Bronchial epithelial cell (primary cell): ENCODE measurements at places on chromosomes 16 and 17. TPM values are rescaled to one million over a fixed set of nuclear protein-coding genes. Genes with fewer than 3 reads are reported as not detected.

Gene GFER
- total RNA-seq: 16.1 and 18.4 TPM in 2 replicates

Gene ABCC3
- 17.0 and 33.2 TPM in 2 replicates for total RNA-seq

Gene GRIN2A
- total RNA-seq: not detected in 2 replicates

Gene OMG
- total RNA-seq: not detected in 2 replicates

Gene TMEM238L
- not detected in 2 replicates for total RNA-seq

Gene CACNG1
- total RNA-seq: not detected in 2 replicates

DNA sequence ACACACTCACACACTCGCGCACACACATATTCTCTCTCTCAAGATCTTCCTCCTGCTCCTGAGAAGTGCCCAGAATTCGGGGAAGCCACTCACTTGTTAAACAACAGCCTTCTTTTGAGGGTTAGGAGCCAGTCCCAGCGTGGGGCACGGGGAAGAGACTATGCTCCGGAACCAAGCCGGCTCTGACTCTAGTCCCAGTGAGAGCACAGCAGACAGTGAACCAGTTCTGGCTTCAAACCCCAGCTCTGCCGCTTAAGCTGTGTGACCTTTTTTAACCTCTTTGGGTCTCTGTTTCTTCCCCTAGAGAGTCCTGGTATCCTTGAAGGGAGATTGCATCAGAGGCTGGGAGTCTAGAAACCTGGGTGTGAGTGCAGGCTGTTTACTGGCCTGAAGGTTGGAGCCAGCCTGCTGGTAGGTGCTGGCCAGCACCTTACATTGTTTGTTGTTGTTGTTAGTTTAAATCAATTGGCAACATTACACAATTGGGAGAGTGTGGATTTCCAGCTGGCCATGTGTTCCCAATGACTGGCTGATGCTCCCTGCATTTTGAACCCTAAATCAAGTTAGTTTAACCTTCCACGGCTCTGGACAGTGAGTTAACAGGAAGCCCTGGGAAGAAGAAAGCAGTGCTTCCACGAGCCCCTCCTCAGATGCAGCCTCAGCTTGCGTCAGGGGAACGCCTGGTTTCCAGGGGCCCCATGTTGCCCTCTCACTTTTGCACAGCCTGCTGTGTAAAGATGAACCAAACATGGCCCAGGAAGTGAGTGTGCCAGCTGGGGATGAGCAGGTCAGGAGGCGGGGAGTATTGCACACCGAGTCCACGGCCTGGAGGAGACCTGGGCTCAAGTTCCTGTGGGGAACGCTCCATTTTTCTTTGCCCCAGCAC is 71.5 kb downstream of the GAS7 start:
- no peak for DNase-seq

DNA sequence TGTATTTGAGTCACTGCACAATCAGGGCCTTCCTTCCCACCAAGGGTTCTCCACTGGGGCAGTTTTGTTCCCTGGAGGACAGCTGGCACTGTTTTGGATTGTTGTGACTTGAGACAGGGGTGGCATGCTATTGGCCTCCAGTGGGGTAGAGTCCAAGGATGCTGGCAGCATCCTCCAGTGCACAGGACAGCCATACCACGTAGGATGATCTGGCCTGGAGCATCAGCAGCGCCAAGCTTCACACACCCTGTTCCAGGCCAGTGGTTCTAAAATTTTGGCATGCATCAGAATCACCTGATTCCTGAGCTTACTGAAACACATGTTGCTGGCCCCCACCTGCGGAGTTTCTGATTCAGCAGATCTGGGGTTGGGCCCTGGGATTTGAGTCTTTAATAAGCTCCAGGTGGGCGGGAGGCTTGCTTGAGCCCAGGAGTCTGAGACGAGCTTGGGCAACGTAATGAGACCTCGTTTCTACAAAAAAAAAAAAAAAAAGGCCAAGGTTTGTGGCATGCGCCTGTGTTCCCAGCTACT is 83.2 kb downstream of the MGAT5B start:
- DNase-seq: no peak

GRCh38 chr16:86581458-86581857 is 3.1 kb downstream of the FOXL1 start:
- no peak for DNase-seq

DNA sequence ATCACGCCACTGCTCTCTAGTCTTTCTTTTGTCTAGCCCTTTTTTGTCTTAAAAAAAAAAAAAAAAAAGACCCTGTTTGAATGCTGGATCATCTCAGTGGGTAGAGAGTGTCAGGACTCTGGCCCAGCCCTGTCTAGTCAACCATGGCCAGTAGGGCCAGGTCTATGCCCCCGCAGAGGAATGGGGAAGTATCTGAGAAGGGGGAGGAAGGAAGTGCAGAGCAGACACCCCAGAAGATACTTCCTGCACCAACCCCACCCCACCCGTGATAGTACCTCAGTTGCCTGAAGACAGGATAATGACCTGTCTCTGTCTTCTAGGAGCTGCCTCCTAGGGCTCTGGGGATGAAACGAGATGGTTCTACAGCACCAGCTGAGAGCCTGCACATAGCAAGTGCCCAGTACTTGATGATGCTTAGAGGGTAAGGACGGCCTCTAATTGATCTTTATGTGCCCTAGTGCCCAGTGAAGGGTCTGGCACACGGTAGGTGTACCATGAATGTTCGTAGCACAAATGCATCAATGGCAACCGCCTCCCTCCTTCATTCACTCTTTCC is 55.4 kb downstream of the ABAT start:
- DNase-seq: no peak

GRCh38 chr17:19897090-19897837 is 29.5 kb upstream of the ULK2 start:
- DNase-seq: peak; percentile 16

GRCh38 chr17:27609611-27610303 is 21.2 kb upstream of the LGALS9 start:
- DNase-seq: peak; percentile 38

DNA sequence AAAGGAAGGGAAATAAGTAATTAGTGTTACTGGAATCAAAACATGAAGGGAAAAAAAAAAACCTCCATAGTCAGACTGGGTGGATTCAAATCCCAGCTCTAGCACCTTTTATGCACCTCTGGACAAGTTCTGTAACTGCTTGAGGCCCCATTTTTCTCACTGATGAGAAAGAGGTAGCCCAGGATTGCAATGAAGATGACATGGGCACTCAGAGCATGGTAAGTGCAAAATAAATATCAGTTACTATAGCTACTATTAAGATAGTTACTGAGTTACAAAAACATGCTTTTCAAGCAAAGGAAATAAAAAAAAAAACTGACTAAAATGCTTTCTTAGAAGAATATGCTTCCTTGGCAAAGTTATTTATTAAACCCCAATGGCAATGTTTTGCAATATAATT is 58.8 kb downstream of the CEP95 start:
- DNase-seq: no peak

DNA sequence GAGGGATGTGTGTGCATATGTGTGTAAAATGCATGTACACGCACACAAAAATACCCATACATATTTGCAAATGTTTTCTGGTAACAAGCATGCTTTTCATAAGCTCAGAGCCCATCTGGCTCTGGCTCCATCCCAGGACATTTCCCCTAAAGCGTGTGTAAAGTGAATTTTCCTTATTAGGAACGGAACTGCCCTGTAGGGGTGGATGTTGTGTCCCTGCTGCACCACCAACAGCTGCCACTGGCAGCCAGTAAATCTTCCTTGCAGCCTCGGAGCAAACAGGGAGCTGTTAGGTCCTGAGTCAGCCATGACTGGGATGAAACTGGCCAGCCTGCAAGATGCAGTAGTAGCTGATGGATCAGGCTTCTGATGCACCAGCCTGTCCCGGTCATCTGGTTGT is 393.5 kb downstream of the UTP18 start:
- DNase-seq: no peak

GRCh38 chr17:50487213-50488096 is 8.8 kb downstream of the RSAD1 start:
- DNase-seq: peak; percentile 90

- DNase-seq: no peak
Observed at GRCh38 chr16:65181071-65181561, 59.3 kb upstream of the CDH11 start.
